ENCODE measurements at places on chromosomes 3 and 15.

GRCh38 chr3:72130565-72130964 is 345.6 kb upstream of the PROK2 start:
- no peak for DNase-seq

- no peak for DNase-seq
Observed at GRCh38 chr3:126300761-126301481, 56.3 kb downstream of the KLF15 start.

DNA sequence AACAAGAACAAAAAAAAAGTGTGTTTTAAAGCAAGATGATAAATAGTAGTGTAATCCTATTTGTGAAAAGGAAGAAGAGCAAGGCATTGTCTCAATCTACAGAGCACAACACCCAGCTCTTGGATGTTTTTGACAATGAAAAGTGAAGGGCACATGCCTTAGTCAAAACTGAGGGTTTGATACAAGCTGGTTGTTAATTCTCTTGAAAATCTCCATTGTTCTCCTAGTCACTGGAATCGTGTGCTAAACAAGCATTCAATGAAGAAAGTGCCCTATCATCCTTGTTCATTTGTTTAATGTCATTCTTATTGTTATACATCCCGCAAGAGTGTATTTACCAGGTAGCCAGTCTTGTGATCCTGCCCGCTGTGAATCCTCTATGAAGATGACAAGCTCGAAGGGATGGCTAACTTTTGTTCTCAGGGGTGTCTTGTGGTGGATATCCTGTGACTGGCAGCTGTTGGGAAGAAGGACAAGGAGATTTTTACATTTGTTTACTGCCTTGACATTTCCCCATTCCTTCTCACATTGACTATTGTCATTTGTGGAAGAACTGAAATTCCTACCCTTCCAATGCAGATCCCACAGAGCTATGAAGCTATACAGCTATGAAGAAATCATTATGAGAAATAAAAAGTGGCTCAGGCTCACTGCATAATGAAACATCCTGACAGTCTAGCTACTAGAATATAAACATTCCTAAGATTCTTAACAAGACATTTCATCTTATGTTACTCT is 175.9 kb downstream of the VGLL3 start:
- DNase-seq, result no peak

- DNase-seq, result no peak
Observed at GRCh38 chr15:77057072-77057471, 13.8 kb downstream of the TSPAN3 start.

GRCh38 chr3:36866368-36866767 is 78.5 kb downstream of the TRANK1 start:
- no peak for DNase-seq
